ENCODE measurements at places on chromosomes 13 and 19. TPM values are rescaled to one million over a fixed set of nuclear protein-coding genes. Genes with fewer than 3 reads are reported as not detected.

ZFP28 gene
- 7.0 TPM for total RNA-seq

C1QTNF9B gene
- total RNA-seq: not detected

- no peak for DNase-seq
These were observed 69.9 kb upstream of the ARHGEF7 start for GRCh38 chr13:111045170-111045569.

DNA sequence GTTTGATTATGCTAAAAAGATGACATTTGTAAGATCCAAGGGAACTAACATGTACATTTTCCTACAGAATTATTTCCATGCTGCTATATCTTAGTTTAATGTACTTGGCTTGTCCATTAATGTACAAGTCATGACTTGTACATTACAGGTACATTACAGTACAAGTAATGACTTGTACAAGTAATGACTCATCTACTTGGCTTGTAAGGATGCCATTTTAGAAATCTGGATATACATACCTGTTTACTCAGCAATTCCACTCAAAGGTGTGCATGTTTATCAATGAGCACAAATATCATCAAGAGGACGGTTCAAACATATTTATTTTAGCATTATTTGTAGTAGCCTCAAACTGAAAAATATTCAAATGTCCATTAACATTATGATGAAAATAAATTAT is 87.0 kb upstream of the TRPC4 start:
- DNase-seq: no peak

DNA sequence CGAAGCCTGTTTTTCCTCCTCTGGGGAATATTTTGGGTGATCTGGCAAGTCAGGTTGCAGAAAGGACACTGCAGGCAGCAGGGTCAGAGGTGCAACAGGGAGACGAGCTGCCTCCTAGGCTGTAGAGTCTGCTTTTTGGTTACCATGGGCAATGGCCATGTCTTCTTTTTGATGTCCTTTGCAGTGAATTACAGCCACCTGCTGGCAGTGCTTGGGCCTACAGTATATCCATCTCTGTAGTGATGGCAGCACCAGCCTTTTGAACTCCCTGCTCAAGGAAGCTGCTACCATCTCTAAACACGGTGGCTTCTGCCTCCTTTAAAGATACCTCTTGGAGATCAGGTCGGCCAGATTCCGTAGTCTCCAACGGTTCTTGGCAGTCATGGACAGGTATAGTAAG is 73.9 kb downstream of the WTIP start:
- no peak for DNase-seq

DNA sequence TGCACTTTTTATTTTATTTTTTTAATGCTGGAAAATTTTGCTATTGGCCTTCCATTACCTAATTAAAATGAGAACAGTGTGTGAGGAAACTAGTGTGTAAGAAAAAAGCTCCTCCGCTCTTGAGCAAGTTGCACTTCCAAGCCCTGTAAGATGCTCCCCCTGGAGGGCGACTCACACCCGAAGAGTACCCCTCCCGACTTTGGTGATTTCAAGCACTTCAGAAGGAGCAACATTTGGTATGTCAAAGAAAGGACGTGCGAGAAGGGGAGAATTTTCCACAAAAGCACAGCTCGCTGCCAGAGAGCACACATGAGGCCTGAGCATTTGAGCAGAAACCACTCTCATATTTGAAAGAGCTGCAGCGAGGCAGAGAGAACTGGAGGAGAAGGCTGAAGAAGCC is 504.4 kb downstream of the FGF9 start:
- no peak for DNase-seq

DNA sequence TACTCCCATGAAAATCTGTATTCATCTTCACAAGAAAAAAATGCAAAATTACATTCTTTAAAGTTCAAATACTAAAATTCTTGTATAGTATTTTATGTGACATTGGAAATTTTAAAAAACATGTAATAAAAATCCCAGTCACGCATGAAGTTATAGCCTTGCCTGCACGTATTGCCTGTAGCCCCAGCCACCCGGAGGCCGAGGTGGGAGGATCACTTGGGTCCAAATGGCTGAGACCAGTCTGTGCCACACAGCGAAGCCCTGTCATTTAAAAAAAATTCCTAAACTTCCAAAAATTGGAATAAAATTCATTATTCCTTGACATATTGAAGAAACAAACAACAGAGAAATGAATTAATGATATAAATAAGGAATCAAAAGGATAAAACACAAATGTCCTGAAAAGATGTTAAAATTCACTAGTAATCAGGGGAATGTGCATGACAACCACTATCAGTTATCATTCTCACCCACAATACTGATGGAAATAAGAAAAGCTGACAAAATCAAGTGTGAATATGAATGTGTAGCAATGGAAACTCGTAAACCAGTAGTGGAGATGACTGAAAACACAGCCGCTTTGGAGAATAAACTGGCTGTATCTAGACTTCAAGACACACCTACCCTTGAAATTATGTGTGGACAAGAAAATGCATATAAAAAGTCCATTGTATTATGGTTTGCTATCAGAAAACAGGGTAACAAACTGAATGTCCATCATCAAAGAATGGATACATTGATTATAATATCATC is 7.5 kb downstream of the CARD8 start:
- no peak for DNase-seq

- no peak for DNase-seq
These were observed 34.3 kb downstream of the ELF1 start for GRCh38 chr13:40984668-40985366.

ZNF829 gene
- total RNA-seq: 2.4 TPM

GRCh38 chr13:32234914-32235313 is 80.2 kb downstream of the ZAR1L start:
- no peak for DNase-seq

DNA sequence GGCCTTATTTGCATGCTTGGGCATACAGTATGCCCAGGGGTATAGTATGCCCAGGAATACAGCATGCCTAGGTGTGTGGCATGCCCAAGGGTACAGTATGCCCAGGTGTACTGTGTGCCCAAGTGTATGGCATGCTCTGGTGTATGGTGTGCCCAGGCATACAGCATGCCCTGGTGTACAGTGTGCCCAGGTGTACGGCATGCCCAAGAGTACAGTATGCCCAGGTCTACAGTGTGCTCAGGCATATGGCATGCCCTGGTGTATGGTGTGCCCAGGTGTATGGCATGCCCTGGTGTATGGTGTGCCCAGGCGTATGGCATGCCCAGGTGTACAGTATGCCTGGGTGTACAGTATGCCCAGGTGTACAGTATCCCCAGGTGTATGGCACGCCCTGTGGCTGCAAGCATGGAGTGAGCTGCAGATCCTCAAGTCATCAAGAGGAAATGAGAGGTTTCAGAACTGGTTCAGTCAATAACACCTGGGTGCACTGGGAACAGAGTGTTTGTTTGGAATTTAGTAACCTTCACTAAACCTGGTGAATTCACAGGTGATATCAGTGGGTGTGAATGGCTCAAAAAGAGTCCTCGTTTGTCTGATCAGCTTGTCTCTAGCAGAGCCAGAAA is 7.8 kb upstream of the C13orf42 start:
- DNase-seq: no peak

GRCh38 chr19:52028780-52029123 is 573 bp upstream of the ZNF614 start:
- no peak for DNase-seq

GRCh38 chr13:45015300-45015699 is 26.0 kb downstream of the GPALPP1 start:
- no peak for DNase-seq

GRCh38 chr19:44635581-44636438 is 7.9 kb upstream of the PVR start:
- no peak for DNase-seq

PGLYRP1 gene
- total RNA-seq: 0.38 TPM

DNA sequence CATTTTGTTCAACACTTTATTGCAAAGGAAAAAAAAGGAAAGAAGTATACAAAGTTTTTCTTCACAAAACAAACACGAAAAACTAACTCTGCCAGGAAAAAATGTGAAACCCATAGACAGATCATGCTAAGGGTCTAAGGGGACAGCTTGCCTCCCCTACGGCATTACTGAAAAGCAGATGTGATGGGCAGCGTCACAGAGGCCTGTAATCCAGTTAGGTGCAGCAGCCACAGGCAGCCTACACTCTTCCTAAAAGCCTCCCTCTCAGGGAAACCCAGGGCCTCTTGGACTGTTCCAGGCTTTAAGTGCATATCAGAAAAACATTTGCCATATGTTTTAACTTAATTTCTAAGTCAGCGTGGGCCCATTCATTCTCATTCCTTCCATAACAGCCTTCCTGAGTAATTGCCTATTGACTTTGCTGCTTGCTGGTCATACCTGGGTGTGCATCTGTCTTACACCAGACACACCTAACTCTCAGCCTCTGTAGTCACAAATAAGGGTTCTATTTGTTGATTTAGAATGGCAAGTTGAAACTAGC is 135.7 kb upstream of the SERP2 start:
- no peak for DNase-seq

DNA sequence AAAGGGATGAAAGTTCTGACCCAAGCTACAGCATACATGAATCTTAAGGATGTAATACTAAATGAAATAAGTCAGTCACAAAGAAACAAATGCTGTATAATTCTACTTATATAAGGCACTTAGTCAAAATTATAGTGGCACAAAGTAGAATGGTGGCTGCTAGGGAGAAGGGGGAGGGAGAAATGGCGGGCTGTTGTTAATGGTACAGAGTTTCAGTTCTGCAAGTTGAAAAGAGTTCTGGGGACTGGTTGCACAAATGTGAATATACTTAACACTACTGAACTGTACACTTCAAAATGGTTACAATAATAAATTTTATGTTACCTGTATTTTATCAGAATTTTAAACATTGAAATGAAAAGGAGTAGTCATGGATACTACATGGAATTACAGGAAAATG is 48.9 kb upstream of the CLDN10 start:
- DNase-seq: no peak

GRCh38 chr13:80348750-80349149 is 7.8 kb upstream of the SPRY2 start:
- DNase-seq: no peak

DNA sequence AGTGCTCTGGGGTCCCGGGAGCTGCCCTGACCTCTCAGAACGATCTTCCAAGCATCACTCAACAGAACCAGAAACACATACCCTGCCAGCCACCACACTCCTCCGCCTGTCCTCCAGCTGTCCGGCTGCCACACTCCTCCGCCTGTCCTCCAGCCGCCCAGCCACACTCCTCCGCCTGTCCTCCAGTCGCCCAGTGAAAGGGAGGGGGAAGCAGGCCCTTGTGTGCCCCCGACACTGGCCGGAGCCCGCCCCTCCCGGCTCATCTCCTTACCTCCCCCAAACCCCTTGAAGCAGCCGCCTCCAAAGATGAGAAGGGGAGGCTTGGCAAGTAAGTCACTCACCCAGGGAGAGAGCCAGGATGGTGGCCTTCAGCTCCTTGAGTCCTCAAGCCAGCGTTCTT is 40.2 kb downstream of the STK24 start:
- DNase-seq: no peak

- no peak for DNase-seq
These were observed 138.2 kb downstream of the DCLK1 start for GRCh38 chr13:35992964-35993363.

- no peak for DNase-seq
These were observed 7.7 kb upstream of the FGF9 start for GRCh38 chr13:21663197-21663596.

GRCh38 chr19:29467824-29468401 is 57.9 kb upstream of the VSTM2B start:
- DNase-seq: no peak

- DNase-seq: no peak
These were observed 8.1 kb upstream of the NKPD1 start for GRCh38 chr19:45168767-45169351.

DNA sequence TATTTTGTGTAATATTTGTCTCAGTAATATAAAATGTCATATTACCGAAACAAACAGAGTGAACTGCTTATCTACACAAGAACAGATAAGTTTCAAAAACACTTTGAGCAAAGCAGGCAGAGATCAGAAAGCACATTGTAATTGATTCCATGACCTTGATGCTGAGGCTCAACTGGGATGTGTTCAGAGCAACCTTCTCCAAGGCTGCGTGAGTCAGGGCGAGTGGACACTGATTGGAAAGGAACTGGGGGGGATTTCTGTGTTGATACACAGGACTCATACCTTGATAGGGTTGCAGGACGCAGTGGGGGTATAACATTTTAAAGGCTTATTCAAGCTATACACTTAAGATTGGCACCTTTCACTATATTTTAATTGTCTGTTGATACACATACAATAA is 1136.3 kb downstream of the UQCRFS1 start:
- DNase-seq: no peak

- DNase-seq: no peak
These were observed 70.4 kb upstream of the UQCRFS1 start for GRCh38 chr19:29283366-29283765.

CD22 gene
- 13.8 TPM for total RNA-seq

CD79A gene
- 0.99 TPM for total RNA-seq

ONECUT3 gene
- total RNA-seq: not detected

- no peak for DNase-seq
These were observed 185.2 kb upstream of the OBI1 start for GRCh38 chr13:78844106-78844505.

- DNase-seq: no peak
These were observed 49.0 kb downstream of the DNAJC15 start for GRCh38 chr13:43072394-43072793.

DNA sequence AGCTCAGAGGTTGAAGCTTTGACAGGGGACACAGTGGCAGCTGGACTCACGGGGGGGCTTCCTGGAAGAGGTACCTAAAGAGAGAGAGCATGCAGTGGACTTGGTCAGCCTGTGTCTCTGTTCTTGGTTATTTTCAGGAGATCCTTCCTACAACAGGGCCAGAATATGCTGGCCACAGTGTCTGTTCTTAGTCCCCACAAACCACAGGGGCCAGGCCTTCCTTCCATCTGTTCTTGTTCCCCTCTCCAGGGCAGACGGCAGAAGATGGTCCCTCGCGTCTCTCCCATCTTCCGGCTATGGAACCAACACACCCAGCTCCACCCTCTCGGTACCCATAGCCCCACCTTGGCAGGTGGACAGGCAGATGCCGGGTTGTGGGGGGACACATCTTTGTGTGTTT is 24.8 kb downstream of the MAST3 start:
- DNase-seq: no peak

DNA sequence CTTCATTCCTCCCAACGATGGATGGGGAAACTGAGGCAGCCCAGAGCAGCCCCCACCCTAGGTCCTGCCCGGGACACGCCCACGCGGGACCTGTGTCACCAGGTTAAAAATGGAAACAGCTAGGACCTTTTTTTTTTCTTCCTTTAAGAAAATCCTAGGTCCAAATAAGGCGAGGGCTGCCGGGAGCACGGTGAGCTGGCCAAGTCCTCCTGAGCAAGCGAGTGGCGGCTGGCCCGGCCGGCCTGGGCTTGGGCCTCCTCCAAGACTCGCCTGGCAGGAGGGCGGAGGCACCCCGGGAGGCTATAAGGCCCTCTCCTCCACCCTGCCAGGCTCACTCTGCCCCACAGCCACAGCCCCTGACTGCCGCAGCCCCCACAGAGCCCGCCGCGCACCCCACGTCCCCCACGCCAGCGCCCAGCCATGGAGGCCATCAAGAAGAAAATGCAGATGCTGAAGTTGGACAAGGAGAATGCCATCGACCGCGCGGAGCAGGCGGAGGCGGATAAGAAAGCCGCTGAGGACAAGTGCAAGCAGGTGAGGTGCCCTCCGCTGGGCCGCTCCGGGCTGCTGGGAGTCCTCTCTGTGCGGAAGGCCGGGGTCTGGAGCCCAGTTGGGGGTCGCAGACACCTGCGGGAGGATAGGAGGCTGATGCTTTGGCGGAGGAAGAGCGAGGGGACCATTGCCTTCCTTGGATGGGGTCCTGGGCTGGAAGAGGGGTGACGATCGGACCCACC is 8.9 kb upstream of the TPM4 start:
- DNase-seq: peak; percentile 79

C19orf81 gene
- not detected for total RNA-seq

ZDHHC20 gene
- 114 TPM for total RNA-seq

GRCh38 chr19:6378486-6378885 is 2.8 kb upstream of the PSPN start:
- DNase-seq: no peak
